Hindlimb muscle (tissue), 1 donor: ENCODE measurements at places on chromosomes 2 and 18. TPM values are rescaled to one million over a fixed set of nuclear protein-coding genes. Genes with fewer than 3 reads are reported as not detected.

DNA sequence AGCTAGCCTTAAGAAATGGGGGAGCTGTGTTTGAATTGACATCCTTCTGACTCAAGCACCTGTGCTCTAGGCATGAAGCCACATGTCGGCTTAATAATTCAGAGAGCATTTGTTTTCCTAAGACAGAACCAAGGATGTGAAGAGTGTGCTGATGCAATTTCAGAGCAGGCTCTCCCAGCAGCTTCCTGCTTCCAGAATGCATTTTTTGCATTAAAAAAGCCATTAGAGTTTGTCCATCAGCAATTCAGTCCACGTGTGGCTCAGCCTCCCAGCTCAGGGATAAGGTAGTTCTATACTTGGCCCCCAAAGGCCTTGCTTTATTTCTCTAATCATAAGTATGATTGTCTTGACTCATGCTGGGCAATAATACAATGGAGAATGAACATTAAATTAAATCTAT is 37.7 kb downstream of the DOCK10 start:
- DNase-seq = no peak

GRCh38 chr2:75787532-75788132 is 76.9 kb upstream of the GCFC2 start:
- peak; percentile 27 for DNase-seq

DNA sequence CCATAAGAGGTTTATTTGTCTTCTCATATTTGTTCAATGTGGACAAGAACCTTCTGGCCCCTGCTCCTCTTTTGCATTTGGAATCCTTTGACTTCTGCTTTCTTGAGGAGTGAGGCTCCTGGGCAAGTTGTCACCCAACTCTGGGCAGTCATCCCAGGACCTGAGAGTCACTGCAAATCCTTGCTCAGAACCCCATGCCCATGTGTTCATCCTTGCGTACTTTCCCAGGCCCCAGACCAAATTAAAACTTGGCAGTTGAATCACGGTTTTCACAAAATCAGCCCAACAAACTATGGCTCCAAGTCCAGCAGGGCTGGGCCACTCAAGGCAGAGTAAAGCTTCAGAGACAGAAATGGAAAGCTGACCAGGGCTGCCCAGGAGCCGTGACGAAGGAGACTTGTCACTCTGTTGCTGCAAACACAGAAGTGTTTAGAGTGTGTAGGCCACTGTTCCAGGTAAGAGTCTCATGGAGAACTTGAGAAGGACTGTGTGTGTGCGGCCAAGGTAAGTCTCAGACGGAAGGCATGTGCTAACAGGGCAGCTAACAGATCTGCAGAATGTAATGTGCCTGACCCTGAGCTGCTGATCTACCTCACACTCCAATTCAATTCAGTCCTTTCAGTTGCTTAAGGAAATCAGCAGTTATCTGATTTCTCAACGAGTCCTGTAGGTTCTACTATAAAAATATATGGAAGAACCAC is 549.4 kb upstream of the HS6ST1 start:
- DNase-seq = no peak

- DNase-seq = no peak
These were observed 29.8 kb upstream of the TNS1 start for GRCh38 chr2:218032336-218033171.

GRCh38 chr18:48833701-48834412 is 116.9 kb downstream of the SMAD7 start:
- no peak for DNase-seq

DNA sequence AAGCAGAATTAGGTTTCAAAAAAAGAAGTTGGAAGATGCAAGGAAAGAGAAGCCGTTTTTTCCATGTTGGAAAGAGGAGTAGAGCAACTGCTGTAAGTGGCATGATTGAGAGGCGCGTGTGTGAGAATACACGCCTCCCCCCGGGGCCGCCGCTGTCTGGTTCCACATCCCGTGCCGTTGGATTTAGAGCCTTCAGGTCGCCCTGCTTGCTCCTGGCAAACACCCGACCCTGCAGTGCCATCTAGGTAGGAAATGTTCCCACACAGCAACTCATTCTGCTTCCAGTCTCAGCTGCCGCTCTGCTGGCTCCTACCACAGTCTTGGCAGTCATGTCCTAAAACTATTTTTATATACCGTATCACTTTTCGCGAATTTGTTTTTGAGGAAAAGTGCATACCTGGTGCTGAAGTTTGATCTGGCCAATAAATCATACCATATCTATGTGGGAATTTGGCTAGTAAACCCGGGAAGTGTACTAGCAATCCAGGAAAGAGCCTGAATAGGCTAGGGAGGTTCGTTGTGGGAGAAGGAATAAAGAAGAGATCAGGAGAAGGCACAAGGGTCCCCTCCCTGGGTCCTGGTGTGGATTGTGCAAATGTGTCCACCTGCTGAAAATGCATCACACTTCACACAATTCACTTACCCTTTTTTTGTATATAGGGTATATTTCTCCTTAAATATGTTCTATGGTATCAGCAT is 372.7 kb downstream of the FBXO15 start:
- DNase-seq = peak; percentile 5

DNA sequence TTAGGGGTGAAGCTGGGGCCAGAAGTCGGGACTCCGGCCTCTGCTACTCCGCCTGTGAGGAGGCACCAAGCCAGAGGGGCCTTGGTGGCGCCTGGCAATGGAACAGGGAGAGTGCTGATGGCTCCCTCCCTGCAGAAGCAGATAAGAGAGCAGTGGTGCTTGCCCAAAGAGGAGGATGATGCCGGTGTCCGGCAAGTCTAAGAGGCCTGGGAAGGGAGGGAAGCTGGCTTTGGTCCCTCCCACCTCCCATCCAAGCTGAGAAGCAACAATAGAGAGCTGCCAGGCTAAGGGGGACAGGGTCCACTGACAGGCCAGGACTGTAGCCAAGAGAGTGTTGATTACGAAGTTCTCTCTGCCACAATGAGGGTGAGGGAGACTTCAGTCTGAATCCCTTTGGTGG is 479.5 kb downstream of the TNS1 start:
- no peak for DNase-seq

DNA sequence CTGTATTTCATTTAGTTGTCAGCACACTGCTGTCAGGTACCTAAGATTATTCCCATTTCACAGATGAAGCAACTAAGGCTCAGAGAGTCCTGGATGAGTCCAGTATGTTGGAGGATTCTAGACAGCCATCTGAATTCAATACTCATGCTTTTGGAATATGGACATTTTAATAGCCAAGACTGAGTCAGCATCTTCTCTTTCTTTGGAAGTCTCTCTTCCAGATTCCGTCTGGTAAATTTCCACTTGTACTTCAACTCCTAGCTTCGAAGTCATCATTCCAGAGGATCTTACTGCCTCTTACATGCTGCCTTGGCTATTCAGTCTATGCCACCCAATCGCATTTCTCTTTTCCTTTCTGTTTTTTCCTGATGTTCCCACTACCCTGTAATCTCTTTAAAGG is 40.6 kb downstream of the INSIG2 start:
- no peak for DNase-seq

SULT1C4 gene
- polyA plus RNA-seq = 17.3 TPM

EML4 gene
- polyA plus RNA-seq = 30.6 TPM

NDC80 gene
- polyA plus RNA-seq = 8.9 TPM

SERPINB12 gene
- polyA plus RNA-seq = 1.3 TPM
